ENCODE measurements at places on chromosomes 12 and 14.

- DNase-seq = no peak
These were observed 25.7 kb downstream of the TSPAN9 start for GRCh38 chr12:3102771-3103410.

DNA sequence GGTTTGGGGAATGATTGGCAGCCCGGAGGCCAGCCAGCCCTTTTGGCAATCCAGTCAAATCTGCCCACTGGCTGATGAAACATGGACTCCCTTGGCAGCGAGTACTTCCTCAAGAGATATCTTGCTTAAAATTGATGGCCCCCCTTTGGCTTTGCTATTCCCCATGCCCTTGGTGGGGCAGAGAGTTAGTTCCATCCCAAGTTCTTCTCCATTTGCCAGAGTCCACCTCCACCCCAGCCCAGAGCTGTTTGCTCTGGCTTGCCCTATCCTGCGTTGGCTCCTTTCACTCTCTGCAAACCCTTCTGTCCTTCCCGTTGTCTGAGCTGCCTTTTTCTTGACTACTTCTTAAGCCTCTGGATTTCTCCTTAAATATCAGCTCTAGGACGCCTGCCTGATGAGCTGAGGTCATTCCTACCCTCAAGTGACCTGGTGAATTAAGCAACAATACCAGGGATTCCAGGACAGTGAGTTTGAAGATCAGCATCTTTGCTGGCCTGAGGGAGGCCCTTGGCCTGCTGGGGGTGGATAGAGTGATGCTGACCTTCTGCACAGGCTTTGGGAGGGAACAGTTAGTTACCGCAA lies 212.0 kb downstream of the CACNA1C start:
- DNase-seq = peak; percentile 92

DNA sequence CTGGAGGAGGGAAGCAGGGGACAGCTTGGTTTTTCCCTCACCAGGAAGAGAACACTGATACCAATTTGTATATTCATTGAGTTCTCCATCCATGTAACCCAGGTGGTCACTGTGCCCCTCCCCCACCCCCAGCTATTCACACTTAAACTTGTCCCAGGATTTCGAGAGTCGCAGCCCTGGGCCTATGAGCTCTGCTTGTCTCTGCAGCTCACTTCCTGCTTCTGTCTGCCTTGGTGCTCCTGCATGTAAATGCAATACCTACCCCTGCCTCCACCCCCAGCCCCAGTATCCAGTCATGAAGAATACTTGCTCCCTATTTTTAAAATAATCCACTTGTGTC lies 452.2 kb downstream of the BCL11B start:
- DNase-seq = no peak

DNA sequence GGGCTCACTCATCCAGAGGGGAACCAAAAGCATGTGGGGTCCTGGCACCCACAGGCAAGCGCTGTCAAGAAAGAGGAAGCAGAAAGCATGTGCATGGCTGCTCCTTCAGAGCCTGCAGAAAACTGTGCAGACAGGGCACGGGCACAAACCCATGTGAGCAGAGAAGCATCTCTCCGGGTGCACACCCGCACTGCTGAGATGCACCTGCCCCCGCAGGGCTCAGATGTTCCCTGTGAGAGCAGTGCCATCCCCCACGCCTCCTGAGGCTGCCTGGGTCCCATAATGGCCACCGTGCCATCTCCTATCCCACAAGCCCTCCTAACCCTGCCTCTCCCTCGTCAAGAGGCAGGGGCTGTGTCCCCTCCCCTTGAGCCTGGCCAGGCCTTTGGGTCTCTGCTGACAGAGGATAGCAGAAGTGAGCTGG lies 32.3 kb upstream of the INF2 start:
- DNase-seq = no peak

- no peak for DNase-seq
These were observed 33.8 kb upstream of the IRF2BPL start for GRCh38 chr14:77062261-77062660.

- DNase-seq = no peak
These were observed 31.1 kb downstream of the APOBEC1 start for GRCh38 chr12:7634561-7634960.

GRCh38 chr12:1444142-1444516 lies 150.3 kb downstream of the FBXL14 start:
- no peak for DNase-seq

DNA sequence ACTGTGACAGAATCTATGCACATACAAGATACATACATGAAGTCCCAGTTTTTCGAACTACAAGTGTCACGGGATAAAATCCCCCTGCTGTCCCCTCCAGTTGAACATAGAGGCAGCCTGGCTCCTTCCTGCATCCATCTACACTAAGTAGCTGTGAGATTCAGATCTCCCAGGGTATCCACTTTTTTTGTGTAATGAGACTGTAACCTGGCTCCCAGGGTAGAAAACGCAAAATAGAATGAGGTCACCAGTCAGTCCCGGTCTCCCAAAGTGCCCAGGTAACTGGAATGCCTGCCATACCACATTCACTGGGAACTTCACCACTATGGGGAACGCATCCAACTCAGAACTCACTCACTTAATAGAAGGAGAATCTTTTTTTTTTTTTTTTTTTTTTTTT lies 67.8 kb downstream of the TMCC3 start:
- DNase-seq = no peak

GRCh38 chr12:78864403-78864869 lies at the start of gene SYT1:
Gene SYT1, plus strand, starts transcription at chr12:78864774.
- peak; percentile 70 for DNase-seq

- peak; percentile 14 for DNase-seq
These were observed 1.1 kb downstream of the AJUBA start for GRCh38 chr14:22981090-22981875.

DNA sequence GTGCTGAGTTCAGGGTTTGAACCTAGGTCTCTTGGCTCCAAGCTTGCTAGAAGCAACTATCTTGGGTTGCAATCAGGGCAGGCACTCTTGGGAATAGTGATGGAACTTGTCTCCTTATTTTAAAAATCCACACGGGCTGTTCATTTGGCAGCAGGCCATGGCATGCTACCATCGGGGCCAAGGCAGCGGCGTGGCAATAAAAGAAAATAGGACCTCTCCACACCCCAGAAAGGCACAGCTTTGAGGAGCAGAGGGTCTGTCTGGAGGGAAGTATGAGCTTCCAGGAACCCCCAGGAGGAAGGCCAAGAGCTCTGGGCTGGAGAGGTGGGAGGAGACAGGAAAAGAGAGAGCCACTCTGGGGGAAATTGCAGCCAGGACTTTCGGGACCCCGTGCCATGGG lies 15.3 kb downstream of the RPS6KL1 start:
- peak; percentile 25 for DNase-seq

- no peak for DNase-seq
These were observed 12.7 kb upstream of the AMHR2 start for GRCh38 chr12:53410951-53411350.

DNA sequence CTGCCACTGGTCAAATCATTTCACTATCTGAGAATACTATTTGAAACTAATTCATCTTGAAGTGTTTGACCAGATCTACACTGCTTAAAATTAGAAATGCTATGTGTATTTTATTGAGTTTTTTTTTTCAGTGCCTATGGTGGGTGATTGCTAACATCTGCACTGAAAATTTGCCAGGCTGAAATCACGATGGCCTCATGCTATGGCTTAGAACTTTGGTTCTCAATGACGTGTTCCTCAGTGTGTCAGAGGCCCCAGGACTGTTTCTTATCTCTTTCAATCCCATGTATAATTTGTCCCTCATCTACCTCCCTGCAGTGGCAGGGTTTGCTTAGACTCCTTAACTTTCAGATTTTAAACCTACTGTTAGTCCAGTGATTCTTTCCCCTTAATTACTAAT lies 36.2 kb upstream of the NKX2-8 start:
- no peak for DNase-seq

DNA sequence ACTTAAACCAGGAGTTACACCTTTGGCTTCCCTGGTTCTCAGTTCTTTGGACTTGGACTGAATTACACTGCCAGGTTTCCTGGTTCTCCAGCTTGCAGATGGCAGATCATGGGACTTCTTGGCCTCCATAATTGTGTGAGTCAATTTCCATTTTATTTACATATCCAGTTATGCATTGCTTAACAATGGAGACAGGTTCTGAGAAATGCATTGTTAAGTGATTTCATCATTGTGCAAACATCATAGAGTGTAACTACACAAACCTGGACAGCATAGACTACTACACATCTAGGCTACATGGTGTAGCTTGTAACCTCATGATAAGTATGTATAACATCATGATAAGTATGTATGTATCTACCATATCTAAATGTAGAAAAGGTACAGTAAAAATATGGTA lies 276.1 kb upstream of the BTG1 start:
- DNase-seq = peak; percentile 31

DNA sequence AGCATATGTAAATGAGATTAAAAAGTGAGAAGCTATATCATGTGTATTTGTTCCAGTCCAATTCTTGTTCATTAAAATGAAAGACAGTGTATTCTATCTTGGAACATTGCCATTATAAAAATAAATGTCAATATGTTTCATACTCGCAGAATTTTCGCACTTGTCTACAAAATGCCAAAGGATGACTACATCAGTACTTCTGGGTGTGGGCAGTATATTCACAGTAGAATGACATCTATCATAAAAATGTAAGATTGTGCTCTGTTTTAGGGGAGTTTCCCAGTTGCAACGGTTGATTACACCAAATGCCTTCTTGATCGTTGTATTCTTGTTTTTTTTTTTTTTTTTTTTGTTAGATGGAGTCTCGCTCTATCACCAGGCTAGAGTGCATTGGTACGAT lies 292.3 kb upstream of the E2F7 start:
- DNase-seq = no peak

GRCh38 chr12:85781766-85782165 lies 54.4 kb downstream of the RASSF9 start:
- no peak for DNase-seq

- peak; percentile 91 for DNase-seq
These were observed 20.2 kb downstream of the CCDC38 start for GRCh38 chr12:95922231-95922630.

DNA sequence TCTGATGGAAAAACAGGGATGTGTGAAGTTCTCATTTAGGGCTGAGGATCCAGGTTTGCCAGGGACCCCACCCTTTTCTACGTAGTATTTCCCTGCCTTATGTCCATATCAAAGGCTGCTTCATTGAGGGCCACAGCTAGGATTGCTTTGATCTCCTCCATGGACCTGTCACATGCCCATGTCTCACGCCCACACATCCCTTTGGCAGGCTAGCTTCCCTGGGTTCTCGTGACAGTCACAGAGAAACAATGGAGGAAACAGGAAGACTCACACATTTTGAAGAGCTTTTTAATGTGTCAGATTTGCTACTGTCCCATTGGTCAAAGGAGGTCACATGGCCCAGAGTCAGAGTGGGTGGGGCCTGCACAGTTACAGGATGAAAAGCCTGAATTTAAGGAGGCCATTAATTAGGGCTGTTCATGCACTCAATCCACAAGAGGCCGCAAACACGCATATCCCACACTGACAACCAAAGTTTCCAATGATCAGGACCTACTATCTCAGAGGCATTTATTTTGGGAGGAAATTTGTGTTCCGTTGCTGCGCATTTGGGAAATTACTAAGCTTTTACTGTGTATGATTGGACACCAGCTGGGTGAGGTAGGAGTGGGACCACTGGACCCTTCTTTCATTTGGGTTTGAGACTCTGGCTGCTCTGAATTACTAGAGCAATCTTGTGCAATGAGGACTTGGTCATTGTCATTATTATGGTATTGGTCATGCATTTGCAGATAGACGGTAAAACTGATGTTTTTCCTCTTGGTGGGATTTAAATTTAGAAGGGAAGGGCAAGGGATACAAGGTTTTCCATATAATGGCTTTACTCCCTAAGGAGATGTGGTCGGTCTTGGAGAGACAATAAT lies 266.2 kb downstream of the KTN1 start:
- DNase-seq = peak; percentile 37

- DNase-seq = no peak
These were observed 104.9 kb downstream of the ATP23 start for GRCh38 chr12:58046271-58046670.

- no peak for DNase-seq
These were observed 100.3 kb downstream of the GTF2A1 start for GRCh38 chr14:81120501-81120900.

DNA sequence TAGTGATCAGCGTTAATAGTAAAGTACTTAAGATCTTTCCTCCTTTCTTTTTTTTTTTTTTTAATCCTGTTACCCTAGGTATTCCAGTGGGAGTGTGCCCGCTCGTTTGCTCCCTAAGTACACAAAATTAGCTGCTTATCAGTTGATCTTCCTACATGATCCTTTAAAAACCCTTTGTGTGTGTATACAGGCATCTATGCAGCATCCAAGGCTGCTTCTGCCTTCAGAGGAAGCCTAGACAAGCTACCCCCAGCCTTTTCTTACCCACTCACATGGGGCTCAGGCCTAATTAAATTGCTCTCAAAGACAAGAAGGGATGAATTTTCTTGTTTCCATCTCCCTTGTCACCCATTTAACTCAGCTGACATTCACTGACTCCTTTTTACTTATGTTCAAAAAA lies 343.4 kb upstream of the LMO3 start:
- no peak for DNase-seq

DNA sequence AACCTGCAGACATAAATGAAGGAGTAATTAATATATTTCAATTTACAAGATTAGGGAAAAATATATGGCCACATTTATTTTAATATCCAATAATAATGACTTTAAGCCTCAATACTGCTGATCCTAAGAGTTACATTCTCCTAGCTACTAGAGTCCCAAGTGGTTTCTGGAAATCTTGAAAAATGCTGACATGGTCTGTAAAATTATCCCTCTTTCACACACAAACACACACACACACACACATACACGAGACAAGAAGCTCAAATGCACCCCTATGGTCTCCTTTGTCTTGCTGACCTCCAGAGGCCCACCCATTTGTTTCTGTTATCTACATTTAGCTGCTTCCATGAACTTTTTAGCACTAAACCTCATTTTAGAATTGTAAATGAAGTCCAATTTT lies 53.0 kb upstream of the USP15 start:
- DNase-seq = no peak

DNA sequence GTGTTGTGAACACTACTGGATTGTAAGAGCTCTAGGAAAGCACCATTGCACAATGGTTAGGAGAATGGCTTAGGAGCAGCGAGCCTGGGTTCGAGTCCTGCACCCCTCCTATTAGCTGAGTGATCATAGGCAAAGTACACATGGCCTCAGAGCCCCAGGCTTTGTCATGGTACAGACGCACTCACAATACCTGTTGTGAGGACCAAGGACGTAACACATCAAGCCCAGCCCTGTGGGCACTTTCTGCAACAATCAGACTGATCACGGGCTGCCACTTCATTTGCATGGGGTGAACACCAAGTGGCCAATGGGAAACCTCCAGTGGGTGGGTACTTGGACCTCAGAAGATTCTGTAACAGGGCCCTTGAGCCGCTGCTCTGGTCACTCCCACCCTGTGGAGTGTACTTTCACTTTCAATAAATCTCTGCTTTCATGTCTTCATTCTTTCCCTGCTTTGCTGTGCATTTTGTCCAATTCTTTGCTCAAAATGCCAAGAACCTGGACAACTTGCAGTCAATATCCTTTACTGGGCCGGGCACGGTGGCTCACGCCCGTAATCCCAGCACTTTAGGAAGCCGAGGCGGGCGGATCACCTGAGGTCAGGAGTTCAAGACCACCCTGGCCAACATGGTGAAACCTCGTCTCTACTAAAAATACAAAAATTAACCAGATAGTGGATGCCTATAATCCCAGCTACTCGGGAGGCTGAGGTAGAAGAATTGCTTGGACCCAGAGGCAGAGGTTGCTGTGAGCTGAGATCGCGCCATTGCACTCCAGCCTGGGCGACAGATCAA lies 28.2 kb downstream of the GLRX5 start:
- DNase-seq = peak; percentile 37

Measured in cardiac fibroblast (primary cell).